ENCODE measurements at places on chromosomes 4 and X.
A peak's percentile ranks its signal among the peaks of the same experiment; 100 is the strongest.

DNA sequence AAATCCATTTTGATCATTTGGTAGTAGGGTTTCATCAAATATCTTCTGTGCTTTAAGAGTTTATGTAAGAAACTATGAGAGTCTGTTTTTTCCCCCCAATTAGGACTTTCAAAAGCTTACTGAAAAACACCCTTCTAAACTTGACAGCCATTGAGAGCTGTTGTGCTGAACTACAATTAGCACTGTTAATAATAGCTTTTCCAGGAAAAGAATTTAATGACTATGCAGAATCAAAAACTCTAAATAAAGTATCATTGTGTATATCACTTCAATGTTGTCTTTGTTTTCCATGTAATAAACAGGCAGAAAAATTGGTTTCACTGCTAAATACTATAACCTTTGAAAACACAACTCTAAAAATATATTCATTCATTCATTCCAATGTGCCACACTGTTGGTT is 121.4 kb upstream of the PDE5A start:
- no peak overlapping the region for H3K27ac ChIP-seq
- no peak for DNase-seq
- no peak overlapping the region for H3K4me3 ChIP-seq
- no peaks in the 10 kb centered on the region for H3K27me3 ChIP-seq

DNA sequence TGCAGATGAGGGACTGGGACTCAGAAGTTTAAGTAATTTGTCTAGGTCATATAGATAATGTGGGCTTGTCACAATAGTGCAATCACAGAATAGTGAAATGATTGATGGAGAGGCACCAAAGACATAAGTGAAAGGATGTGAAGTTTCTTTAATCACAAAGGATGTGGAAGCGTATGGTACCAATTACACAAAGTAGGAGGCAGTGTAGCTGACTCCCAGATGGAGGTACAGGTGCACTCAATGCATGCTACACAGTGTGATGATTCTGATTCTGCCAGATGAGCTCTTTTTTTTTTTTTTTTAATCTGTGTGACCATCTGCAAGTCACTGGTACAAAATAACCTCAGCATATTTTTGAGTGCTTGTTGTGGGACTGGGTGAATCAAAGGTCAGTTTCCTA is 411.3 kb downstream of the SPRY1 start:
- no peak overlapping the region for H3K4me3 ChIP-seq
- DNase-seq: no peak
- H3K4me1 ChIP-seq: no peaks in the 10 kb centered on the region
- no peaks in the 10 kb centered on the region for H3K36me3 ChIP-seq
- no peaks in the 10 kb centered on the region for H3K27me3 ChIP-seq

GRCh38 chr4:11724731-11725130 is 296.0 kb upstream of the HS3ST1 start:
- H3K27ac ChIP-seq: peak overlapping the region; percentile 44
- DNase-seq: no peak
- no peaks in the 10 kb centered on the region for H3K27me3 ChIP-seq
- peaks cover 11% of the 10 kb centered on the region for H3K4me1 ChIP-seq
- no peaks in the 10 kb centered on the region for H3K36me3 ChIP-seq
- no peak overlapping the region for H3K4me3 ChIP-seq

DNA sequence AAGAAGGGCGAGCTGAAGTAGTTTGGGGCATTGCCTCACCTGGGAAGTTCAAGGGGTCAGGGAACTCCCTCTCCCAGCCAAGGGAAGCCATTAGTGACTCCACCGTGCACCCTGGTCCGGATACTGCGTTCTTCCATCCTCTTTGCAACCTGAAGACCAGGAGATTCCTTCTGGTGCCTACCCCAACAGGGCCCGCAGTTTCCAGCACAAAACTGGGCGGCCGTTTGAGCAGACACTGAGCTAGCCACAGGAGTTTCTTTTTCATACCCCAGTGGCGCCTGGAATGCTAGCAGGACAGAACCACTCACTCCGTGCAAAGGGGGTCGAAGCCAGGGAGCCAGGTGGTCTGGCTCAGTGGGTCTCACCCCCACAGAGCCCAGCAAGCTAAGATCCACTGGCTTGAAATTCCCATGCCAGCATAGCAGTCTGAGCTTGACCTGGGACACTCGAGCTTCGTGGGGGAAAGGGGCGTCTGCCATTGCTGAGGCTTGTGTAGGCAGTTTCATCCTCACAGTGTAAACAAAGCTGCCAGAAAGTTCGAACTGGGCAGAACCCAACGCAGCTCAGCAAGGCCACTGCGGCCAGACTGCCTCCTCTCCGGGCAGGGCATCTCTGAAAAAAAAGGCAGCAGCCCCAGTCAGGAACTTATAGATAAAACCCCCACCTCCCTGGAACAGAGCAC is 1039.4 kb upstream of the IGFBP7 start:
- no peak for DNase-seq
- no peaks in the 10 kb centered on the region for H3K36me3 ChIP-seq
- no peaks in the 10 kb centered on the region for H3K27me3 ChIP-seq
- H3K4me1 ChIP-seq: no peaks in the 10 kb centered on the region

- no peak overlapping the region for H3K4me3 ChIP-seq
- no peaks in the 10 kb centered on the region for H3K36me3 ChIP-seq
- no peak for DNase-seq
- peaks cover 6% of the 10 kb centered on the region for H3K27me3 ChIP-seq
- no peak overlapping the region for H3K27ac ChIP-seq
- H3K4me1 ChIP-seq: no peaks in the 10 kb centered on the region
Observed at GRCh38 chr4:173998471-173999144, 284.9 kb downstream of the FBXO8 start.

- H3K4me1 ChIP-seq: peaks cover 26% of the 10 kb centered on the region
- no peak overlapping the region for H3K27ac ChIP-seq
- H3K4me3 ChIP-seq: no peak overlapping the region
- no peak for DNase-seq
- peaks cover 16% of the 10 kb centered on the region for H3K36me3 ChIP-seq
Observed at GRCh38 chr4:10119278-10119677, 2.7 kb upstream of the WDR1 start.

DNA sequence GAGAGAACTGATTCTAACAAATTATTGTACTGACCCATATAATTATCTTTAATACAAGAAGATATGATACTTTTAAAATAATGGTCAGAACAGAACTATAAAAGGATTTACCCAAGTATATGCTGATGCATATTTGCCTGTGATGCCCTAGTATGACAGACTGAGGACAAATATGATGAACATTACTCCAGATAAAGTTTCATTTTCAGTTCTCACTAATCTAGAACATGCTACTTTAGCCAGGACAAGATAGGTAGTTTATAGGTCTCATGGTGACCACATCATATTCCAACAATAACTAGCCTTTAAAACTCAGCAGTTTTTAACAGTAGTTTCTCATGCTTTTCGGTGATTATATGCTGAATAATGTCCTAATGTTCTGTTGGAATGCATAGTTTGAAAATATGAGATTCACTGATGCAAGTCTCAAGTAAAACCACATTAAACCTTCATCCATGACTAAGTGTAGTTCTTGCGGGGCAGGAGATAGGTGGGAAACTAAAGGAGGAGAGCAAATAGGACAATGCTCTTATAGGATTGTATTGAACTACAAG is 295.2 kb upstream of the AGA start:
- no peak for DNase-seq
- peaks cover 29% of the 10 kb centered on the region for H3K4me1 ChIP-seq
- H3K27me3 ChIP-seq: no peaks in the 10 kb centered on the region

- no peaks in the 10 kb centered on the region for H3K4me1 ChIP-seq
- no peaks in the 10 kb centered on the region for H3K27me3 ChIP-seq
- H3K27ac ChIP-seq: no peak overlapping the region
- H3K36me3 ChIP-seq: no peaks in the 10 kb centered on the region
Observed at GRCh38 chr4:76341063-76341462, 34.5 kb downstream of the STBD1 start.

DNA sequence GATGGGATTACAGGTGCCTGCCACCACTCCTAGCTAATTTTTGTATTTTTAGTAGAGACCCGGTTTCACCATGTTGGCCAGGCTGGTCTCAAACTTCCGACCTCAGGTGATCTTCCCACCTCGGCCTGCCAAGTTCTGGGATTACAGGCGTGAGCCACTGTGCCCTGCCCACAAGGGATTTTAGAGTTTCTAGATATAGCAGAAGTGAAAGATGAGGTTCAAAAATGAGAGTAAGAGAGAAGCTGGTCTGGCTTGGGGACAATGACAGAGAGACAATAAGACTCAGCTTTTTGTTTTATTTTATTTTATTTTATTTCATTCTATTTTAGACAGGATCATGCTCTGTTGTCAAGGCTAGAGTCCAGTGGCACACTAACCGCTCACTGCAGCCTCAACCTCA is 30.6 kb downstream of the TRIM61 start:
- no peak overlapping the region for H3K27ac ChIP-seq
- no peaks in the 10 kb centered on the region for H3K4me1 ChIP-seq
- H3K4me3 ChIP-seq: no peak overlapping the region
- no peaks in the 10 kb centered on the region for H3K36me3 ChIP-seq
- no peaks in the 10 kb centered on the region for H3K27me3 ChIP-seq

DNA sequence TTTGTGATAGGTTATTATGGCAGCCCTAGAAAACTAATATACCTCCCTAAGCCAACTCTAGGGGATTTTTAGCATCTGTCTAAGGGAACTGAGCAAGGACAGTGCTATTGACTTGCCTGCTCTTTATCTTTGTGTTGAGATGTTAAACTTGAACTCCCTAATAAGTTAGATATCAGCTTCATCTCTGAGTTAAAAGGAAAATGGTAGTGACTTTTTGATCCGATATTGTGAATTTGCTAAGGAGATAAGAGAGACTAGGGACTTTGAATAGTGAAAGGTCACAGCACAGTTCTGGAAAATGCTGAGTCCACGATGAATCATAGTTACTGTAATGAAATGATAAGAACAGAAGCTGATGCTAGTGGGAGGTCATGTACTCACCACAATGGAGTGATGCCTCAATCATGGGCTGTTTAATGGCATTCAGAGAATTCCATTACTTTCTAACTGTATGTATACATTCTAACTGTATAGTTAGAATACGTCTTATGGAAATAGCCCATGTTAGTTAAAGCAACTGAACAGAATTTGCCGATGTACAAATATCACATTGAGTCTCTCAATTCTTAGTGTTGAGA is 147.2 kb downstream of the GLRA3 start:
- no peaks in the 10 kb centered on the region for H3K4me1 ChIP-seq
- no peak for DNase-seq
- H3K4me3 ChIP-seq: no peak overlapping the region
- H3K27ac ChIP-seq: no peak overlapping the region
- no peaks in the 10 kb centered on the region for H3K36me3 ChIP-seq

DNA sequence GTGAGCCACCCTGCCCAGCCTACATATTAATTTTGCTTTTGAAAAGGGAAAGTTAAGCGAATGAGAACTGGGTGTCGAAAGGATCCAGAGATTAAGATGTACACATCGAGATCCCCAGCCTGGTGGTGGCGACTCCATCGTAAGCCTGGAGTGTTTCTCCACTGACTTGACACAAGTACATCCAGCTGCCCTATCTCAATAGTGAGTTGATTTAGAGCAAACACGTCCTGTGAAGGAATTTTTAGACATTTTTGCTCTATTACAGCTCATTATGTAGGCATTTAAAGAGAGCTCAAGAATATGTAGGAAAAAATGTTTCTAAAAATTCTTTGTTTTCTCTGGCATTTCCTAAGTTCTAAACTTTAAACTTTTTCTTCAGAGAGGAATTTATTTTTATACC is 11.7 kb upstream of the CLDN34 start:
- no peak overlapping the region for H3K27ac ChIP-seq
- H3K36me3 ChIP-seq: no peaks in the 10 kb centered on the region
- no peaks in the 10 kb centered on the region for H3K27me3 ChIP-seq

GRCh38 chrX:153434801-153435200 is 11.1 kb downstream of the TREX2 start:
- H3K27me3 ChIP-seq: no peaks in the 10 kb centered on the region
- no peak overlapping the region for H3K4me3 ChIP-seq
- H3K36me3 ChIP-seq: no peaks in the 10 kb centered on the region
- no peak for DNase-seq

- peaks cover 37% of the 10 kb centered on the region for H3K4me1 ChIP-seq
- H3K27me3 ChIP-seq: no peaks in the 10 kb centered on the region
- H3K4me3 ChIP-seq: no peak overlapping the region
- H3K36me3 ChIP-seq: peaks cover 49% of the 10 kb centered on the region
Observed at GRCh38 chr4:7865533-7865932, 74.1 kb downstream of the AFAP1 start.

Data from RWPE2 (cell line).